IPS-NIHi11 (cell line): ENCODE measurements at places on chromosomes 1 and 21.

- no peak for DNase-seq
Observed at GRCh38 chr1:216805233-216805632, 82.0 kb upstream of the ESRRG start.

DNA sequence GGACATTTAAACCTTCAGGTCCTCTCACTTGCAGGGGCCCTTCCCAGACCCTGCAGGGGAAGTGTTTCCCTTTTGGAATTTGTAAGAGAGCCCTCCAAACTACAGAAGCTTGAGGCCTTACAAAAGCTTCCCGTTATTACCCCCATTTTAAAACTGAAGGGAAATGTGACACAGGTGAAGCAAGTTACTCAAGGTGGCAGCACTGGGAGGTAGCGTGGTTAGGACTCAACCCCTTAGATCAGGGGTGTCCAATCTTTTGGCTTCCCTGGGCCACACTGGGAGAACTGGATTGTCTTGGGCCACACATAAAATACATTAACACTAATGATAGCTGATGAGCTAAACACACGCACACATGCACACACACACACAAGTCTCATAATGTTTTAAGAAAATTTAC is 15.8 kb upstream of the ZC3H12A start:
- DNase-seq: no peak

- no peak for DNase-seq
Observed at GRCh38 chr1:183040547-183040971, 17.3 kb downstream of the LAMC1 start.

DNA sequence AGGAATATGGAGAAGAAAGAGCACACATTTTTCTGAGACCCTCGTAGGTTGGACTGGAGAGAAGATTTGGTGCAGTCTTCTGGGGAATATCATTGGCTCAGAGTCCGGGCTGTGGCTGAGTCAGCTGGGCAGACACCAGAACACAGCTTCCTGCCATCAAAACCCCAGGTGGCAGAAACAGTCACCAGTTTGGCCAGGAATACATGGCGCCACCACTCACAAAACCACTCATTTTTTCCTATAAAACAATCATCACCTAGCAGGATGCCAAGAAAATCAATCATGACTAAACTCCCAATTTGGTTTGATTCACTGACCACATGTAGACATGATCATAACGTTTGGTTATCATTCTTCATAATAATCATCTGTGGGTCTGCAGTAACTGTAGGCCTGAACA is 178.1 kb upstream of the PBX1 start:
- peak; percentile 10 for DNase-seq
